Fibroblast of villous mesenchyme (primary cell): ENCODE measurements at places on chromosomes 5 and 9.
A peak's percentile ranks its signal among the peaks of the same experiment; 100 is the strongest.

GRCh38 chr9:12822111-12822510 lies 47.3 kb downstream of the LURAP1L start:
- DNase-seq = no peak

DNA sequence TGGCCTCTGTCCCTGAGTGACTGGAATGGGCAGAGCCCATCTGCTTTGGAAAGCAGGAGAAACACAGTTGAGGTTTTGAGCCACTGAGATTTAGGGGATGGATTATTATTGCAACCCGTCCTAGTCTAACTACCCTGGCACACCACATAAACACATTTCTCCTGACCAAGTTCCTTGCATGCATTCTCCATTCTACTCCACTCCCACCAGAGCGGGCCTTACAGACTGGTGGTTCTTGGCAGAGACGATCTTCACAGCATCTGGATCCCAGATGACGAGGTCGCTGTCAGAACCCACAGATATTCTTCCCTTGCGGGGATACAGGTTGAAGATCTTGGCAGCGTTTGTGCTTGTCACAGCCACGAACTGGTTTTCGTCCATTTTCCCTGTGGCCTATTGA lies 111.0 kb downstream of the DPYSL3 start:
- DNase-seq = peak; percentile 57

DNA sequence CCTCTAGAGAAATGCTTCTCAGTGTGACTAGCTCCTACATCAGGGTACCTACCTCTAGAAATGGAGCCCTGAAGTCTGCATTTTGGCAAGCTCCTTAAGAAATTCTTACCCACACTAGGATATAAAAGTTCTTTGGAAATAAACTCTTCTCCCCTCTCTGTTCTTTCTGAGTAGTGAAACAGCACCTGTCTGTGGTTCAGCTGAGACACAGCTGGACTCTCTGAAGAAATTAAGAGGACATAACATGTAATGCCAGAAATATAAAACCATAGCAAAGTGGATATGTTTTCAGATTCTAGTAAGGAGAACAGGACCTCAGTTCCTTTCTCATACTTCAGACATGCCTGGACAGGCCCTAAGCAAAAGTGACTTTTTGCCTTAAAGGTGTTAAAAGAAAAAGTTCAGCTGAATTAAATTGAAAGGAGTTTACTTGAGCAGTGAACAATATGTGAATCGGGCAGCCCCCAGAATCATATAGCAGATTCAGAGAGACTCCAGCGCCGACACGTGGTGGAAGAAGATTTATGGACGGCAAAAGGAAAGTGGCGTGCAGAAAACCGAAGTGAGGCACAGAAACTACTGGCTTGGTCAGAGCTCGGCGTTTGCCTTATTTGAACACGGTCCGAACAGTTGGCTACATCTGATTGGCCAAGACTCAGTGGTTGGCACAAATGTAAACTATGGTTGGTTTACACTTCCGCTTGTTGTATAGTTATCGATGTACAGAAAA lies 64.5 kb downstream of the PRKACG start:
- no peak for DNase-seq

GRCh38 chr5:150345716-150346115 lies 11.8 kb upstream of the TCOF1 start:
- DNase-seq = no peak

GRCh38 chr5:135491552-135492318 lies 39.6 kb upstream of the TIFAB start:
- no peak for DNase-seq

GRCh38 chr9:124657516-124657915 lies 113.6 kb downstream of the NR6A1 start:
- DNase-seq = no peak

DNA sequence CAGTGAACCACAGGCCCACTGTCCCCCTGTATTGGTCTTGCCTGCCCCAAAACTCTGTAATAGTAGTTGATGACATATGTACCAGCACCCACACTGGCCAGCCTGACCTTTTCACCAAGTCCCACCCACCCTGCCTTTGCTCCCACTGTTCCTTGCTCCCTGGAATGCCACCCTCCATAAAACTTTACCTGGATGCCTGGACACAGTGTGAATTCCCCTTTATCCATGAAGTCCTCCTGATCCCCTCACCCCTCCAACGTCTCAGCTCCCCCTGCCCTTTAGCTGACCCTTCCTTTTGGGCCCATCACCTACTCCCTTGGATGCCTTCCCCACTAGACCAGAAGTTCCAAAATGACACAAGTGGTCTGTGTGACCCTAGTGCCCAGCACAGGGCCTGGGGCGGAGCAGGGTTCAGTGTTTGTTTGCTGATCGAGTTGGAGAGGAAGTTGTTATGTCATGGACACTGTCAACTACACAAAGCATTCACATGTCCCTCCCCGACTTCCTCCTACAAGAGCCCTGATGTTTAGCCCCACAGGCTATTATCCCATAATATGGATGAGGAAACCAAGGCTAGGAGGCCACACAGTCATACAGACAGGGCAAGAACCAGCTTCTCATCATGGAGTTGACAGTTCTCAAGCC lies 16.1 kb downstream of the AMBP start:
- DNase-seq = no peak

DNA sequence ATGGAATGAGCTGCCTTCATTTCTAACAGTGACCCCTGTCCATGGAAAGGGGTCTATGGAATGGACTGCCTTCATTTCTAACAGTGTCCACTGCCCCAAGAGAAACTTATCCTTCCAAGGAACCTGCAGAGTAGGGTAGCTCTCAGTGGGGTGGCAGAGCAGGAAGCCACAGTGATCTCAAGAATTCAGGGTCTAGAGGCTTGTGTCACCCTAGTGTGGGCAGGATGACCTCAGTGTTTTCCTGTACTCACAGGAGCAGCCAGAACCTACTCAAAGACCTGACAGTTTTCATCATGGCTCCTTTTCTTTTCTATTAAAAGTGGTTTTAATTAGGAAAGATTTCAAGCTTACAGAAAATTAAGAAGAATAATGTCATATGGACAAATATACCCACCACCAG lies 27.5 kb downstream of the SEC61B start:
- no peak for DNase-seq

DNA sequence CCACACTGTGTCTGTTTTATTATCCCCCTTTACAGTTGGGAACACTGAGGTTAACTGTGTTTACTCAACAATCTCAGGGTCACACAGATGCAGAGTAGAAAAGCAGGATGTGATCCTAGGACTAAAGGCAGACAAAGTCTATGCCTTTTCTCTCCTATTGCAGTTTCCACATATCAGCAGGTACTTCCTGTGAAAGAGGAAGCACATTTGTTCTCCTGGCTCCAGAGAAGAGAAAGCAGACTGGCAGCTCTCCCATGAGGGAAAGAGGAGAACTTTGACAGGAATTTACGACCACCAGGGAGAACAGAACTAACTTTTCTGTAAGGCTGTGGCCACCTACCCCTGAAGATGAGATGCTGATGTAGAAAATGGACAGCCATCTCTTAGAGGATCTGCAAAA lies 84.2 kb upstream of the TNC start:
- no peak for DNase-seq

DNA sequence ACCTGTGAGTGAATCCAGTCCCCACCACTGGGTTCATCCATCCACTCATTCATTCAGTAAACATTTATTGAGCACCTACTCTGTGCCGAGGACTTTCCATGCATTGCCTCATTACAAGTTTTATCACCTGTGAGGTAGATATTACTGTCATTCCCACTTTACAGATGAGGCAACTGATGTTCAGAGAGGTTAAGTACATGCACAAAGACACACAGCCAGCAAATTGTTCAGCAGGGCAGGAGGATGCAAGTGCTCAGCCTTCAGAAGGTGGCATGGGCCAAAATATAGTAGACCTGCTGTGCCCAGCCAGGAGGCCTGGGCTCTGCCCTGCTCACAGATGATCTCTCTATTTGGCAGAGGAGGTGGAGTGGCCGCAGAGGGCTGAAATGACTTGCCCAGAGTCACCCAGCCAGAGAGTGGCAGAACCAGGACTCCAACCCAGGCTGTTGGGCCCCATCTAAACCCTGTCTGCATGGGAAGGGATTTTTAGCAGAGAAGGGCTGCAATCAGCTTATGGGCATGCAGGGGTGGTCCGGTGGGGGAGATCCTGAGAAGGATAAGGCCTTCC lies 7.6 kb upstream of the NEURL1B start:
- DNase-seq = no peak

GRCh38 chr9:121694001-121694400 lies 42.6 kb downstream of the DAB2IP start:
- no peak for DNase-seq

GRCh38 chr5:120463991-120464626 lies at the start of gene PRR16:
Gene PRR16 (plus strand): TSS chr5:120464300.
- peak; percentile 71 for DNase-seq

- peak; percentile 64 for DNase-seq
Measured at GRCh38 chr9:2802494-2802921, 41.4 kb downstream of the PUM3 start.

GRCh38 chr5:147346006-147346561 lies 111.3 kb downstream of the STK32A start:
- DNase-seq = no peak

DNA sequence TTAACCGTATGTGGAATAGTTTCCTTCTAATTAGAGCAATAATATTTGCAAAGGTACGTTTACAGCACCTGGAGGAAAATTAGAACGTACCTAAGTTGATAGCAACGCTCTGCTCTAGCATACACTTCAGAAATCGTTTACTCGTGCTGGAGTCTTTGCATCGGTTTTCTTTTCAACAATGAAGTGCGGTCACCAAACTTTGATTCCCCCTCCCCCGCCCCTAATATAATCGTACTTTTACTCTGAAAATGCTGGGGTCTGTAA lies 506 bp downstream of the ADAMTS19 start:
- no peak for DNase-seq

DNA sequence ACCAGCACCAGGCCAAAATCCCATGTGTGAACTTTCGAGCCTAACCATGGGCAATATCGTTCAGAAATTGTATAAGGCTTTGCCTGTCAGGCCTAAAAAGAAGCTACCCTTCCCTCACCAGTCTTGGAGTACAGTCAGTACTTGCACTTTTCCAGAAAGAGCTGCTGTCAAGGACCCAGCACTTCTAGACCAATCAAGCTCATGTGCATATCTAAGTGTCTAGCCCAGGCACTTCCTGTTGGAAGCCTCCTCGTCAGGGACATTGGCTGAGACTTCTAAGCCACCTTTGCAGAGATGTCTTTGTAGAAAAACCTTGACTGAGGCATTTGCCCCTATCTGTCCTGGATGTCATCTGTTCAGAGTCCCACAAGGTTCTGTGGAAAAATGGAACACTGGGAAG lies 1930.5 kb downstream of the EFNA5 start:
- DNase-seq = no peak

- DNase-seq = no peak
Measured at GRCh38 chr5:39149966-39150365, 69.4 kb downstream of the FYB1 start.

DNA sequence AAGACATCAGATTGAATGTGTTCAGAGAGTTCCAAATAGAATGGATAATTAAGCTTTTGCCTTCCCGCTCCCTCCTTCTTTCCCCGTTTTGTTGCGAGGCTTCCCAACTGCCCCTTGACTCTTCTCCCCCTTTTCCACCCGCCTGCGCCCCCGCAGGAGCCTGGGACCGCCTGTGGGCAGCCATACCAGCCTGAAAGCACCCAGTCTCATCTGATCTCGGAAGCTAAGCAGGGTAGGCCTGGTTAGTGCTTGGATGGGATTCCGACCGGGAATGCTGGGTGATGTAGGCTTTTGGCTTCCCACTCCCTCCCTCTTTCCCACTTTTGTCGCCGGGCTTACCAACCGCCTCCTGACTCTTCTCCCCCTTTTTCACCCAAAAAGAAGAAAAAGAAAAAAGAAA lies 6.8 kb upstream of the HSD17B4 start:
- no peak for DNase-seq

- DNase-seq = peak; percentile 15
Measured at GRCh38 chr9:108467653-108468324, 388.0 kb downstream of the ACTL7B start.

DNA sequence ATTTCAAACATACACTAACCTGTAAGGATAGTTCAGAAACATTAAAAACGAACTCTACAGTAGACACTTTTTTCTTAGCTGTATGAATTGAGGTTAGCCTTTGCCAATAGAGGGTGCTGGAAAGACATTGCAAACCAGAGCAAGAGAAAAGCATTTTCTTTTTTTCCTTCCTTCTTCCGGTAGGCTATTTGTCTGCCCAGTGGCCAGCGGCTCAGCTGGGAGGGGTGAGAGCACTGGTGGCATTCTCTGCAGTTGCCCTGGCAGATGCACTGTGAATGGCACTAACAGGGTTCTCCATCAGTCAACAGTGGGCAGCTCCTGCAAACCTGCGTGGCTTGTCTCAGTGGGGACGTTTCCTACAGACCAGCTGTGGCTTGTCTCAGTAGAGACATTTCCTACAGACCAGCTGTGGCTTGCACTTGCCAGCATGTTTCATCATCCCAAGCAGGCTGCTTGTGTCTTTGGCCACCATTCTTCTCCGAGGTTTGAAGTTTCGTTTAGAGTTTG lies 984.5 kb upstream of the CDH18 start:
- DNase-seq = no peak

GRCh38 chr5:111932199-111932598 lies 175.2 kb upstream of the NREP start:
- no peak for DNase-seq

DNA sequence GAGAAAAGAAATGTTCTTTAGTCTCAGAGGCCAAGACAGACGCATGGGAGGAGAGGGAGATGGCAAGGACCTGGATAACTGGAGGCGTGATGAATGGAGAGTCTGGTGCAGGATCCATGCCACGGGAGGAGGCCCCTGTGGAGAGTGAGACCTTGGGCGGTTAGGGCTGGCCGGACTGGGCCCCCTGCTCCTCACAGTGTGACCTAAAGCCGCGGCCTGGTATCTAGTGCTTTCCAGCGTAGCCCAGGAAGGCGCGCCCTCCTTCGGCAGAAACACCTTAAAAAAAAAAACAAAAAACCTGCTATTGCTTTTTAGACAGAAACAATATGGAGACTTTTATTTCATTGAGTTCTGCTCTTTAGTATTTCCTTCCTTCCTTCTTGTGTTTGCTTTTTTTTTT lies 33.1 kb downstream of the SCGB3A1 start:
- no peak for DNase-seq

- no peak for DNase-seq
Measured at GRCh38 chr9:30913331-30913730, 1471.1 kb upstream of the ACO1 start.

DNA sequence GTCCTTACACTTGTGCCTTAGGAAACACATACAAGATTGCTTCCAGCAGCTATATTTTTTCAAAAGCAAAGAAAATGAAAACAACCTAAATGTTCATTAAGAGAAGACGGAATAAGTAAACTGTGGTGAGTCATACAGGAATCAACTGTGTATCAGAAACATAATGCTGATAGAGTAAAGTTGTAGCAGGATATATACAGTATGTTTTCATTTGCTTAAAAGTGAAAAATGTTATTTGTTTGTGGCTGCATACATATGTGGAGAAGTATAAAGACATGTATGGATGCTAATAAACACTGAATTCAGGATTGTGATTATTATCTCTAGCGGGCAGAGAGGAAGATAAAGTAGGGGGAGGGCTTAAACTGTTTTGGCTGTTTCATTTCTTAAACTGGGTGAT lies 8.3 kb downstream of the DCTN4 start:
- DNase-seq = no peak

- DNase-seq = peak; percentile 5
Measured at GRCh38 chr9:17269799-17270198, 135.0 kb downstream of the CNTLN start.

- no peak for DNase-seq
Measured at GRCh38 chr9:81598811-81599210, 90.5 kb downstream of the TLE1 start.
